ENCODE measurements at places on chromosomes 12 and 14.

GRCh38 chr14:81246461-81247270 lies 25.9 kb upstream of the GTF2A1 start:
- no peak for DNase-seq

- no peak for DNase-seq
Measured at GRCh38 chr14:35296545-35296944, 4.4 kb downstream of the PSMA6 start.

GRCh38 chr12:64911081-64911480 lies 86.6 kb downstream of the TBC1D30 start:
- DNase-seq: no peak

- peak; percentile 79 for DNase-seq
Measured at GRCh38 chr12:9331218-9331626, 123.0 kb upstream of the PZP start.

- no peak for DNase-seq
Measured at GRCh38 chr12:121287267-121287954, 9.1 kb downstream of the CAMKK2 start.

DNA sequence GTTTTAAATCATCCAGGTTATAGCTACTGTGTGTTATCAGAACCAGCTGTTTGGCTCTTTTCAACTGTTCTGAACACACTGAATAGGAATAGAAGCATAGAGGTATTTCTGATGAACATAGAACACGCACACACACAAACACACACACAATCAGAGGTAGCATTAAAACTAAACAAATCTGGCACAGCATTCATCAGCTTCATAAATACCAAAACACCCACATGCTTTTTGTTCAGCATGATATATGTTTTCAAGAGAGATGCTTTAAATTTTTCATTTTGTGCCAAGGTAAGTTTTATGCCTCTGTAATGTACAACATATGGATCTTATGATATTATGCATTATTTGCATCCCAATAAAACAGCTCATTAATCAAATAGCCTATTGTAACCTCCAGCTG lies 208.6 kb downstream of the GALC start:
- no peak for DNase-seq

DNA sequence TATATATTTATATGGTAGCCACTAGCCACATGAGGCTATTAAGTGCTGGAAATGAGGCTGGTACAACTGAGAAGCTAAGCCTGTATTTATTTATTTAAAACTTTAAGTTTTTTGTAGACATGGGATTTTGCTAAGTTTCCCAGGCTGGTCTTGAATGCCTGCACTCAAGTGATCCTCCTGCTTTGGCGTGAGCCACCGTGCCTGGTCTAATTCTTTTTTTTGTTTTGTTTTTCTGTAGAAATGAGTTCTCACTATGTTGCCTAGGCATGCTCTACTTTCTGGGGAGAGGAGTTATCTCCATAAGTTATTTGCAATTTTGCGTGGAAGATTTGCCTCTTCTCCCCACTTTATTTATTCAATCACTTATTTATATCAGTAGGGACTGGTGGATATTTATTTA lies 4.8 kb upstream of the SNRNP35 start:
- DNase-seq: no peak

All from mesothelial cell of epicardium (in vitro differentiated cells).